ENCODE measurements at places on chromosomes 16 and 17.

GRCh38 chr16:4339909-4340308 lies 11.2 kb downstream of the PAM16 start:
- no peak for DNase-seq

DNA sequence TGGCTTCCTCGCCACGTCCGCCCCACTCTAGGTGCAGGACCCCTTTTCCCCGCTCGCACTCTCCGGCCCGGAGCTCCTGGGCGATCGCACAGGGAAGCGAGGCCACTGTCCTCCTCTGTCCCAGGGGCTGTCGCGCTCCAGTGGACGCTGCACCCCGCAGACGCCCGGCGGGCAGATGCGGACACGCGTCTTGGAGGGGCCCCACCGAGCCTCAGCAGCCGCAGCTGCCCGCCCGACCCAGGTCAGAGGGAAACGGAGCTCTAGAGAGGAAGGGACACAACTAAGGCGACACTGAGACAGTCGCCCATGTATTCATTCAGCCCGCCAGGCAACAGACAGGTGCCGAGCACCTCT lies 726 bp upstream of the SLC13A5 start:
- DNase-seq = no peak

DNA sequence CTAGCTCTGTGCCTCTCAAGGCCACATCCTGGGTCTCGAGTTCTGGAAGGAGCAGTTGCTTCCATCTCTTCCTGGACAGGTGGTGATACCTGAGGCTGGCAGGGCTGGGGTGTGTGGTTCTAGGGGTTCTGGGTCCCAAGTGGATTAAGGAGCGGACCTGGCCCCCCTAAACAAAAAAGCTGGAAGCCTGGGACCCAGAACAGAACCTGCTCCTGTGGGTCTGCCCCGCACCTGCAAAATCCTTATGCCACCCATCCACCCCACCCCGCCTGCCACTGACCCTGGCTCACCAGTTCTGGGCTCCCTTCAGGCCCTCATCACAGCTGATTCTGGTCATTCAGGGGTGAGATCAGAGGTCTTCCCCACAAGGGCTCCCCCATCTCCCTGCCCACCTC lies 44.8 kb downstream of the ADCY7 start:
- DNase-seq = no peak

DNA sequence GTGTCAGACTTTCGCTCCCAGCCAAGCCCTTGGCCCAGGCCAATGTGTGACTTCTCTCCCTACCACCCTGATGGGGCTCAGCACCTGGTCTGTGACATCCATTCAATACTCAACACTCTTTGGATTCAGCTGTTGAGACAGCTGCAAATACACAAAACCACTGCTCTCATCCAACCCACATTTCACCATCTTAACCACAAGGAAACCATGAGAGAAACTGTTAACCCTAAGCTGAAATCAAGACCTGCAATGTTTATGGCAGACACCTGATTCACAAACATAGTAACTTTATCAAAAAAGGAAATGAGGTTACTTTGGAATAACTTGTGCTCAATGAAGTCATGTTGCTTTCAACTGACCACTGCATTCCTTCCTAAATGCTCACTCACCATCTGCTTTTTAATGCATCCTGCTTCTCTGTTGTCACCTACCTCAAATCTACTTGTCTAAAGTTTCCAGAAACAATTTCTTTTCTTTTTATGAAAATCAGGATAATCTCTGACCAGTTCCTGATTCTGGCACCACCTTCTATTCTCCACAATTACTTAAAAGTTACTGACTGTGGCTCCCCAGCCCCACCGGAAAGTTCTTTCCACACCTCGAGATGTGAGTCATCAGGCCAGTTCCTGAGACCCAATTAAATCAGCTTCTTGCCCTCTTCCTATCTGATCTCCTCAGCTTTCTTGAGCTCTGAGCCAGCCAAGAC lies 88.2 kb downstream of the NOG start:
- DNase-seq = no peak

DNA sequence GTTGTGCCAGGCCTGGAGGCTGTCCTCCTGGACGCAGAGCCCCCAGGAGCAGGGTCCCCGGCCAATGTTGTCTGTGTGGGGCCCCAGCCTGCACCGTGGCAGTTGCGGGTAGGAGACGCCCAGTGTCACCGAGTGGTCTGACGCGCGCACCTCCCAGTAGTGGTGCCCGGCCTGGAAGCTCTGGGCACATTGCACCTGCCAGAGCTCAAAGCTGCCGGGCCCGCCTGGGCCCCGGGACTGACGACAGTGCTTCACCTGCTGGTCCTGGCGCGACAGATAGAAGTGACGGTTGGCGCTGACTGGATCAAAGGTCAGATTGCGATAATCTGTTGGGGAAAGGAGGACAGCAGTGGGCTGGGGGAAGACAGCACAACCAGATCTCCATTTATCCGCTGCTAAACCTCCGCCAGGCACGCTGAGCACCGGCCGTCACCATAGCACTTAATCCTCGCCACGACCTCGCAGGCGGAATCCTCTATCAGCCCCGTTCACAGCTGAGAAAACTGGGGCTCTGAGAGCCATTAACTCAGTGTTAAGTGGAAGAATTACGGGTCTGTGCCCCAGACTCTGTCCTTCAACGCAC lies 5.6 kb downstream of the TRIM65 start:
- DNase-seq = no peak

GRCh38 chr17:20302246-20302917 lies 165.0 kb downstream of the LGALS9B start:
- peak; percentile 67 for DNase-seq

GRCh38 chr16:49520492-49521038 lies 147.0 kb downstream of the C16orf78 start:
- no peak for DNase-seq

DNA sequence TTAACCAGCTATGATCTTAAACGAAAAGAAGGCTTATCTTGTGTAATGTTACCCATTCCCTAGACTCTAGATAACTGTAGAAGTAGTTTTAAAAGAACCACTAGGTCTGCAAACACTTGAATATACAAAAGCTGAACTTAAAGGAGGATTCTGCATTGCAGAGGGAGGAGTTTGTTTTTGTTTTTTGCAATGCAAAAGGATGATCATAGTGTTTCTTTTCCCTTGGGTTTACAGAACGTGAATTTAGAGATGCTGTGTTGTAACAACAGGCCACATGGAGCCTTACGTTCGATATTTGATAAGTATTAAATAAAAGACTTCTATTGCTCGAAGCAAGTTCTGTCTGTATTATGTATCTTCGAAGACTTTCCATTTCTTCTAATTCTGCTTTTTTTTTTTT lies 77.6 kb downstream of the CHD9 start:
- no peak for DNase-seq

DNA sequence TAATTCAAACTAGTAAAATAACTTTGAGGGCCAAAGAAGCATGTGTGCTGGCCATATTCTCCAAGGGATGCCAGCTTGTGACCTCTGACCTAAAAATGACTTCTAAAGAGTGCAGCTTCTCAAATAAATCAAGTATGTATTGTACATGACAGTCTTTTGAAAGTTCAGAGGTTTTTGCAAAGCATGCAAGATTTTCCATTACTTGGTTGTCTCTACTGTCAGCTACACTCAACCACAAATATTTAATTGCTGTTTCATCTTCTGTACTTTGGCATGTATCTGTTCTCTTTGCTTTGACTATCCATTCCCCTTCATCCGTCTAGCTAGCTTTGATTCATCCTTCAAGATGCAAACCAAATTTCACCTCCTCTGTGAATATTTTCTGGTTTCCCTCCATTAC lies 121.9 kb upstream of the HS3ST2 start:
- no peak for DNase-seq

DNA sequence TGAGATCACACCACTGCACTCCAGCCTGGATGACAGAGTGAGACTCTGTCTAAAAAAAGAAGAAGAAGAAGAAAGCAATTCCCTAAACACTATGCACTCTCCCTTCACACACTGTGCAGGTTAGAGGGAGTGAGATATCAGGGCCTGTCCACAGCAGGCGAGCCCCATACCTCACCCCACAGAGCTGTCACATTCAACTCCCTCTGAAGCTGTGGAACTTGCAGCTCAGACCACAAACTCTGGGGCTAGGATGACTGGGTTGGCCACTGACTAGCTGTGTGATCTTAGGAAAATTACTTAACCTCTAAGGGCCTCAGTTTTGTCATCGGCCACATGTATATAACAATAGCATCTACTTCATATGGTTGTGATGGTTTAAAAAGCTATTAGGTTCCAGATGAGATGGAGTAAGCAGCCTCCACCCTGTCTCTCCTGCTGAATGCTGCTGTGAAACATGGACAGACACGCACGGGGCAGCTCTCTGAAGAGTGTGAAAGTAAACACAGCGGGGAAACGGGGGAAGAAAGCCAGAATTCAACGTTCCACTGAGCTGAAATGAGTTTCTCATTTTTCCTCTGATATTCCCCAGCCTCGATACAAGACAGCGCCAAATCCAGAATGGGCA lies 13.6 kb upstream of the PYY start:
- no peak for DNase-seq

DNA sequence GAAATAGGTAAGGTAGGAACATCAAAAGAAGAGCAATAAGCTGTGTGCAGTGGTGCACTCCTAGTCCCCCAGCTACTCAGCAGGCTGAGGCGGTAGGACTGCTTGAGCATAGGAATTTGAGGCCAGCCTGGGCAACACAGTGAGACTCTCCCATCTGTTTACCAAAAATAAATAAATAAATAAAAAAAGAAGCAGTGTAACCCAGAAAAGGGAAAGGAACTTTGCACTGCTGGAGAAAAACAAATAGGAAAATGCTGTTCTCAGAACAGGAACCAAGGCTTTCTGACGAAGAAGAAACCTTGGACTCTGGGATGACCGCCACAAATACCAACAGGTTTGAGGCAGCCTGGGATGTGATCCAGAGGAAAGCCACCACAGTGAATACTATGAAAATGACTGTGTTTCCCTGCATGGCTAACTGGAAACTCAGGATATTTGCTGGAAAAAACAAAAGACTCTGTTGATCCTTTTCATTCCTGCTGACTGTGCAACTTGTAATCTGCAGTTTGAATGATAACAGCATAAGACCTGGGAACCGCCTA lies 41.2 kb downstream of the TTC19 start:
- DNase-seq = peak; percentile 62

- no peak for DNase-seq
Observed at GRCh38 chr17:44687756-44688155, 1.8 kb downstream of the CCDC43 start.

- DNase-seq = no peak
Observed at GRCh38 chr16:69935740-69936139, 15.4 kb upstream of the CLEC18A start.

DNA sequence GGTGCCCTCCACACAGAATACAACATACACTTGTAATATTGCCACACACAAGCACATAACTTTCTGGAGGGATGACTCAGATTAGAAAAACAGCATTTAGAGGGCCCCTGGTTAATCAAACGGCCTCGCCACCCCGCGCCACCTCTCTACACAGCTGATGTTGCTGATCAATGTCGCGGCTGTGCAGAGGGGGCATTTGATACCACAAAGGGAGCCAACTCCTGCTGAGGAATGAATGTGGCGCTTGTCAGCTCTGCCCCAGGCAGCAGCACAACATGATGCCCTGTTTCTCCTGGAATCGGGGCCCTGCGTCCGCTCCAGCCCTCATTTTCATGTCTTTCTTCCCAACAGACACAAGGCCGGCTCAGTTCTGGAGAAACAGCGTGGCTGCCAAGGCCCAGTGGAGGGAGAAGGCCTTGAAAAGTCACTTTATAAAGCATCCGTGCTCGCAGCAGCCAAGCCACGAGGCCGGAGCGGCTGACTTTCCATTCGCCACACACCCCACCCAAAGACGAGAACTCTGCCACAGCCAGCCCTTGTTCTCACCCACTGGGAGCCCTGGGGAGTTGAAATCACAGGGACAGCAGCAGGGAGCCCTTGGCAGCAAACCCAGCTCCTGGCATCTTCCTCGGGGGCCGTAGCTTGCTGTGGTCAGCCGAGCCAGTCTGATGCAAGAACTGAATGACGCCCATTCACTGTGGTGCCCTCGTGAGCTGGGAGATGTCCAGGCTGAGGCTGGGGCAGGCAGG lies 65.6 kb downstream of the XYLT1 start:
- DNase-seq = peak; percentile 97

GRCh38 chr16:54545854-54546511 lies 259.4 kb upstream of the IRX3 start:
- no peak for DNase-seq

DNA sequence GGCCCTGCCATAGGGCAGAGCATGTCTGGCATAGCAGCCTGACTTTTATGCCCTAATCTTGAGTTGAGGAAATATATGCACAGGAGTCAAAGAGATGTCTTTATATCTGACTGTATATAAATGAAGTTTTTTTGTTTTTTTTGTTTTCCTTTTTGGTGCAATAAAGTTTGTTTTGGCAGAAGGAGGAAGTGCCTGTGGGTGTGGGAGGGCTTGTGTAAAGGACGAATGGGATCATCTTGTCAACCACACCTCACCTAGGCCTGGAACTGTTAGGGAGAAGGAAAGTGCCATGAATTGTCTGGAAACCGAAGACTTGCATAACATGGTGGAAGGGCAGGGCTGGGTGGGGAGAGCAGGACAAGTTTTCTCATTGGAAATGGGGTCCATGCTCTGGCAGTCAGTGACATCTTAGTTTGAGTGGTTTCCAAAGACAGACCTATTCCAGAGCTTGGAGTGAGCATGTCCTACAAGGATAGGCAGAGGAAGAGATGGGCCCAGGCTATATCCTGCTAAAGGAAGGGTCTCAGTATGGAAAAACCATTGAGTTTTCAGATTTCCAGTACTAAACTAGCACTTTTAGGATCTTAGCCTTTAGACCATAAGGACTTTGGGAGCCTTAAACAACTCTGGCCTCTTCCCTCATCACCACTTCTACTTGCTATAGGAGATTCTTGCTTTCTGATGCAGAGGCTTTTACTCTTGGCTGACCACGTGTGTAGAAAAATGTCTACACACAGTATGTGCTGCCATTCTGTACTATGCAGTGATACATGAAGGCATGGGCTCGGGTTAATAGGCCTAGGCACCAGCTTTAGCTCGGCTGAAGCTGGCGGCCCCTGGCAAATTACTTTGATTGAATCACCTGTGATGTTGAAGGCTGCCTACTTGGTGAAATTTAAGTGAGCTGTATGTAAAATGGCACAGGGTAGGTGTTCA lies 15.5 kb downstream of the SNF8 start:
- no peak for DNase-seq

DNA sequence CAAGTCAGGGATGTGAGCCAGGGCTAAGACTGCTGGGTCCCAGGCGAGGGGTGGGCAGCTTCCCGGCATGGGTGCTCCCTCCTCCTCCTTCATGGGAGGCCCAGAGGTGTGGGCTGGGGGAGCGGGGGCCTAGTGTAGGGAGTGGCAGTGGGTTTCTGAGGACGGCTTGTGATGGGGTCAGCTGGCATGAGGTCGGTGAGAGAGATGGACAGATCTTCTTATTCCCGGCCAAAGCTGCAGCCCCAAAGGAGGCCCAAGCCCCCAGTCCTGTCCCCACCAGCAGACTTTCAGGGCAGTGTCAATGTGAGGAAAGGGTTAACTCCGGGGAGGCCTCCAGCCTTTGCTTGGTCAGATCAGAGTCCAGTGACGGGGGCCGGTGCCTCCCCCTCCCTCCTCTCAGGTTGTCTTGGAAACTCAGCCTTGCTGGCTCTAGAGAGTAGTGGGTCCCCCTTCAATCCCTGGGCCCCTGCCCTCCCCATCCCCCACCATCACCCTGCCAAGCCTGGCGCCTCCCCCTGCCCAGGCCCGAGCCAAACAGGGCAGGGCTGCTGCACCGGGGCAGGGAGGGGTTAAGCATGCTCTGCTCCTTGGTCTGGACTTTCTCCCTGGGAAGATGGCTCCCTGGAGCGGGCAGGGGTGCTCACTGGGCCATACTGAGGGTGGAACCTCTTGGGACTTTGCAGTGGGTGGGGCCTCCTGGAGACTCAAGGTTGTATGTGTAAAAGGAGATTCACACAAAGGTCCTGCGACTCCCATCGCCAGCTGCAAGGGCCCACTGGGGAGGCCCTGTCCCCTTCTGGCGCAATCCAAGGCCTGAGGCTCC lies 12.4 kb downstream of the NAT9 start:
- peak; percentile 53 for DNase-seq

- no peak for DNase-seq
Observed at GRCh38 chr16:86968866-86969265, 348.3 kb downstream of the C16orf95 start.

Data from Ammon's horn (tissue), 1 donor.